ENCODE measurements at places on chromosomes 13 and 19.
A peak's percentile ranks its signal among the peaks of the same experiment; 100 is the strongest.

- ATAC-seq = no peak
Observed at GRCh38 chr19:19214892-19215291, 3.1 kb downstream of the NCAN start.

GRCh38 chr13:113561417-113562084 is 23.0 kb upstream of the TFDP1 start:
- no peak for ATAC-seq

- no peak for ATAC-seq
Observed at GRCh38 chr13:60662595-60662994, 265.6 kb downstream of the TDRD3 start.

- ATAC-seq = peak; percentile 90
Observed at GRCh38 chr13:29595380-29596063, at the start of gene SLC7A1. TSS of gene SLC7A1 (minus strand) at chr13:29595688. CDS start at chr13:29536188, 59,500 bp downstream.

GRCh38 chr19:4556597-4557127 is 2.8 kb downstream of the SEMA6B start:
- peak; percentile 39 for ATAC-seq

DNA sequence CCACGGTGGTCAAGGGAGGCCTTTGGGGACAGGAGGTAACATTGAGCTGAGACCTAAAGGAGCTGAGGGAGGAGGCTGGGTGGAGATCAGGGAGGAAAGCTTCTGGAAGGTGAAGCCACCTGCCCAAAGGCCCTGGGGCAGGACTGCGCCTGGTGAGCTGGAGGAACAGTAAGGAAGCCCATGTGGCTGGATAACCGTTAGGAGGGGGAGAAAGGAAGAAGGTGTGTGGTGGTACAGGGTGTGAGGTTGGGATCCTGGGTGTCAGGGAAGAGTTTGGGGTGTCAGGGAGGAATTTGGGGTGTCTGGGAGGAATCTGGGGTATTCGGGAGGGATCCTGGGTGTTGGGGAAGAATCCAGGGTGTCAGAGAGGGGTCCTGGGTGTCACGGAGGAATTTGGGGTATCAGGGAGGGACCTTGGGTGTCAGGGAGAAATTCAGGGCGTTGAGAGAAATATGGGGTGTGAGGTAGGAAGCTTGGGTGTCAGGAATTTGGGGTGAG is 695 bp downstream of the TICAM1 start:
- no peak for ATAC-seq

DNA sequence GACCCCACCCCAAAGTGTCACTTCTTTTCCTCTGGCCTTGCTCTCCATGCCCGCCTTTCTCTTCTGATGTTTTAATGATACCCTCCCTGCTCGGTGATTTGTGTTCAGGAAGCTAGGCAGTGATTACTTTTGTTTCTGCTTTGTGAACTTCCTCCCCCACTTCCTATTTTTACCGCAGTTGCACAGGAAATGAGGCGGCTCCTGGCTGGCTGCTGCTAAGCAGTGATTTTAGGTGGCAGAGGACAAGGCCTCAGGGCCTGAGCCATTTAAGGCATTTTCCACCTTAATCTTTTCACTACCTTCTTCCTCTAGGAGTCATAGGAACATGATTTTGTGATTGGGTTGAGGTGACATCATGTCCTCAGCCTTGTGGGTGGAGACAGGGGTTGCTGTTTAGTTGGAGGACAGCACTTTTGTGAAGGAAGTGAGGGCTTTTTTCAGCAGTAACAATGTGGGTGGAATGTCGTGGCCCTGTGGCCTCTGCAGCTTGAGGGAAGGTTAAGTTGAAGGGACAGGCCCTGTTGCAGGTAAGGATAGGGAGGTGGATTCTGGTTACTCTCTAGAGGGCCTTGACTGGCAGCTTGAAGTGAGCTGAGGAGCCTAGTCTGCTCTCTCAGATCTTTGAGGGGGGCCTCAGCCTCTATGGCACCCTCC is 15.7 kb downstream of the GARRE1 start:
- ATAC-seq = peak; percentile 95

- no peak for ATAC-seq
Observed at GRCh38 chr19:10826231-10826630, 9.8 kb downstream of the TMED1 start.

DNA sequence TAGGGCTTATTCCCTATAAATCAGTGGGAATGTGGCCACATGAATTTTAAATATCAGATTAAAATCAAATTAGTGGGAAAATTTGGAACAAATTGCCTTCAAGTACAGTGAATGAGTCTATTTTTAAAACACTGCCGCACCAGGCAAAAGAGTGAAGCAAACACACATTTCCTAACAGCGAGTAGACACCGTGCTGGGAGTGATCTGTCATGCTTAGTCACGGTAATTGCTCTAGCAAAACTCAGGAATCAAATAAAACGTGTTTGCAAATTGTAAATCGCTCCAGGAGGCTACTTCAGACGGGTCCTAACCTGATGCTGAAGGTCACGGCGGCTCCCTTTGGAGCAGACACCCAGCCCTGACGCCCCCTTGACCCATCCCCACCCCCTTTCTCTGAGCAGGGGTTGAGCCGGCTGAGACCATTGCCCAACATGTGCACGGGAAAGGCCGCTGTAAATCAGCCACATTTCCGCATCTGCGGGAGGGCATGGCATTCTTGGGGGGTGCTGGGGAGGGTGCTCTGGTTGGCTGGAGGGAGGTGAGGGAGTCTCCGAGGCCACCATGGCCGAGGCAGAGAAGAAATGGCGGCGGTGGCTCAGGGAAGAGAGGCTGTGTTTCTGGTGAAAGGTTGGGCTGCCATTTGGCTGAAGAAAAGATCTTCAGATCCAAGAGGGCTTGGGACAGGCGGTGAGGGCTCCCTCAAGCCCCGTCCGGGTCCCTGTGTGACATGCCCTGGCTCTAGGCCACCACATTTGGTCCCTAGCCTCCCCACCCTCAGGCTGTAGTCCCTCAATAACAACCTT is 8.9 kb downstream of the CEBPA start:
- no peak for ATAC-seq

GRCh38 chr13:99256709-99257108 is 1.5 kb downstream of the GPR18 start:
- ATAC-seq = no peak

GRCh38 chr13:23146006-23146405 is 34.8 kb upstream of the SGCG start:
- no peak for ATAC-seq

DNA sequence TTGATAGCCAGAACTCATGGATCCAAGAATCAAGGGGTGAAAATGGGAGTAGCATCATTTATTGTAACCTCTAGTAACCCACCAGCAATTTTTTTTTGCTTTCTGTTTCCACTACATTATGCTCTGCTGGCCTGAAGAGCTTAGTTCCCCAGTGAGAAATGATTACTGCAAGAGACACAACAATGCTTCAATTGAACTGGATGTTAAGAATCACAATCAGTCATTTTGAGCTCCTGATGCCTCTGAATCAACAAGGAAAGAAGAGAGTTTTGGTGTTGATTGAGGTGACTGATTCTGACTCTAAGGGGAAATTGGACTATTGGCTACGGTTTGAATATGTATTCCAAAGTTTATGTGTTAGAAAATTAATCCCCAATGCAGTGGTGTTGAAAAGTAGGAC is 1084.4 kb downstream of the SLITRK1 start:
- ATAC-seq = no peak

DNA sequence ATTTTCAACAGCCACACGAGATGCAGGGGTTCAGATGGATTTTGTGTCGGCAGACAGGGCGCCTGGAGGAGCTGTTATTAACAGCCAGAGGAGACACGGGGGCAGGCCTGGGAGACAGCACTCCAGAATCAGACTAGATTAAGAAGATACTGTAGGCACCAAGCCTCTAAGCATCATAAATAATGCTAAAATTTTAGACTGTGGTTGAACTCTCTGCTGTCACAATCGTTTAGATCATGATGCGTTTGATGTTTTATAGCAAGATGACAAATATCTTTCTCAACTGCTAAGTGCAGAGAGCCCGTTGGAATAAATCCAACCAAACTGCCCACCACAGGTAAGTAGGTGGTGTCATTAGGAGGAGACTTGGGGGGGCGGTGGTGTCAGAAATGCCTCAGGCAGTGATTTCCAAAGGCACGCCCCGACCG is 63.9 kb downstream of the CEBPG start:
- ATAC-seq = no peak

GRCh38 chr13:50594276-50595051 is 249.0 kb downstream of the DLEU7 start:
- peak; percentile 79 for ATAC-seq

DNA sequence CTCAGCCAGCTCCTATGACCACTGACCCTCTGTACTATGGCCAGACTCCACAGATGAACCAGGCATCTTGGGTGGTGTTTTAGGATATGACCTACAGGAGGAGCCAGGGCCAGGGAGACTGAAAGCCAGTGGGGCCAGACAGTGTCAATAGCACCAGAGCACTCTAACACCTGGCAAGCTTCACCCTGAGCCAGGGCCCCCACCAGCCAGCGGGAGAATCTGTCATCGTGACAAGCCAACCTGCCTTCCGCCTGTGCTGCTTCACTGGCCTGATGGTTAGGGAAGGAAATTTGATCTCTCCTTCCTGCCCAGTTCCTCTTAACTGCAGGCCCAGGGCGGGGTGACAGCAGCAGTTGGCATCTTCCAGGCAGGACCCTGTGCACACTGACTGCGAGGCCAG is 222.4 kb downstream of the UQCRFS1 start:
- ATAC-seq = no peak

- peak; percentile 93 for ATAC-seq
Observed at GRCh38 chr13:42561752-42562467, 12.0 kb upstream of the TNFSF11 start.

- ATAC-seq = peak; percentile 68
Observed at GRCh38 chr19:40284501-40285352, at the start of gene AKT2. TSS of gene AKT2 (minus strand) at chr19:40285345. CDS start at chr19:40265267, 20,078 bp downstream.

GRCh38 chr13:101019126-101019525 is 344.5 kb upstream of the TMTC4 start:
- ATAC-seq = no peak

GRCh38 chr13:109819874-109820273 is 33.5 kb upstream of the IRS2 start:
- ATAC-seq = no peak

DNA sequence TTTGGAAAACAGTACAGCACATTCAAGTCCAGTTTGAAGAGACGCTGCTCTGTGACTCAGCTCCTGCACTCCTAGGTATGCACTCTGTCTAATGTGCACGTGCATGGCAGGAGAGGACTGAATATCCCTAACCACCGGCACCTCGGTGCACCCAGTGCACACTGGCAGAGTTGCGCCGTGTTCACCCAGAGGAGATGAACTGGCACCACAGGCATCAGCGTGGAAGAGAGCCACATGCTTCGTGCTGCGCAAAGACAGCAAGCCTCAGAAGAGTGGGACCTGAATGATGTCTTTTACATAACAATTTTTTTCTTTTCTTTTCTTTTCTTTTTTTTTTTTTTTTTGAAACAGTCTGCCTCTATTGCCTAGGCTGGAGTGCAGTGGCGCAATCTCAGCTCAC is 122.3 kb downstream of the DPF1 start:
- no peak for ATAC-seq

GRCh38 chr19:17406887-17407196 is 1.4 kb upstream of the BST2 start:
- no peak for ATAC-seq

DNA sequence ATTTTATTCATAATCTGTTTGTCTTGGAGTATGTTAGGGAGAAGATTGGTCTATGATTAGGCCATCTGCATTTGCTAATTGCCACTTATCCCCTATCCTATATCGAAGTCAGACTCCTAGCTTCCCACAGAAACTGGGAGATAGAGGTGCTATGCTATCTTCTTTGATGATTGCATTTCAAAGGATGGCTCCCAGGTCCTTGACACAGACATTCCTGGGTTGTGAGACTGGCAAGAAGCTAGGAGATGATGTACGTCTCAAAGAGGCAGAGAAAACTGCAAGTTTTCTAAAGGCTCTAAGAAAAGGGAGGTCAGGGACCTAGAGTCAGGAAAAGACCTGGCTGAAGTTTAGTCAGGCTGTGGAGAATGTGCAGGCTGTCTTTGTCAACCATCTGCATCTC is 1251.9 kb downstream of the PCDH17 start:
- ATAC-seq = no peak

- ATAC-seq = no peak
Observed at GRCh38 chr13:103145442-103145841, 79.2 kb upstream of the SLC10A2 start.

- ATAC-seq = no peak
Observed at GRCh38 chr13:73740666-73741065, 393.5 kb downstream of the KLF12 start.

DNA sequence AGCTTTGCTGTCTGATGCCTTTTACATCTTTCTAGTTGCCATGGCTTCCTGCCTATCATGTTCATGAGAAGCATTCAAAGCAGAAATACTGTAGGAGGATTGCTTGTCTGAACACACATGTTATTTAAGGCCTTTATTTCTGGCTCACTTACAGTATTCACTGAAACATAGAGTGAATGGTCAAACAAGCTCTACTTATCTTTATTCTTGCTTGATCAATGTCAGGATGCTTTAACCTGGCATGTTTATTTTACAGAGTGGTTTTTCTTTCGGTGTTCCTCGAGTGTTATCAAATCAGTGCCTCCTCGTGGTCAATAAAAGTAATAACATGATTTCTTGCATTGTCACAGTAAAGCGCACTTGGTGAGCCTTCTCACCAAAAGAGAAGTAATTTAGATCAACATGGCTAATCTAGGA is 73.5 kb upstream of the PCDH17 start:
- ATAC-seq = no peak

DNA sequence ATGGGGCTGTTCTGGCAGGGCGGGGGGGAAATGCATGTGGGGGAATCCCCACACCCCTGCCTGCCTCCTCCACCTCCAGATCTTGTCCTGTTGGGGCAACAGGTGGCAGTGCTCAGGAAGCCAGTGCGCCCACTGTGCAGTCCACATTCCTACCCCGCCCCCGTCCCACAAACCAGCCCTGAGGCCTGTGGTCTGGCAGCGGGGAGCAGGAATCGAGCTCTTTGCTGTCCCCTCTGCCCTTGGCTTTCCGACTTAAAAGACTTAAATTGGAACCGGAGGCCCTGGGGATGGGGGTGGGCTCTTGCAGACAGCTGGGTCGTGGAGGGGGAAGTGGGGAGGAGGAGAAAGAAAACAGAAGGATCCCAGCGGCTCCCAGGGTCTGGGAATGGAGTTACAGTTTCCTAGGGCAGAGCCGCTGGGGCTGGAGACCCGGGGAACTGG is 4.3 kb downstream of the NANOS3 start:
- ATAC-seq = peak; percentile 5

- no peak for ATAC-seq
Observed at GRCh38 chr13:41579881-41580280, 122.5 kb downstream of the RGCC start.

All from activated T-helper 17 cell treated with anti-CD3 and anti-CD28 coated beads, Interleukin-2, amount 50 U/mL, for 72 hours (primary cell).